ENCODE measurements at places on chromosomes 13 and 19.

- DNase-seq, result no peak
Measured at GRCh38 chr19:29630655-29631054, 24.6 kb downstream of the POP4 start.

GRCh38 chr19:31532034-31532433 is 182.8 kb upstream of the TSHZ3 start:
- no peak for DNase-seq

DNA sequence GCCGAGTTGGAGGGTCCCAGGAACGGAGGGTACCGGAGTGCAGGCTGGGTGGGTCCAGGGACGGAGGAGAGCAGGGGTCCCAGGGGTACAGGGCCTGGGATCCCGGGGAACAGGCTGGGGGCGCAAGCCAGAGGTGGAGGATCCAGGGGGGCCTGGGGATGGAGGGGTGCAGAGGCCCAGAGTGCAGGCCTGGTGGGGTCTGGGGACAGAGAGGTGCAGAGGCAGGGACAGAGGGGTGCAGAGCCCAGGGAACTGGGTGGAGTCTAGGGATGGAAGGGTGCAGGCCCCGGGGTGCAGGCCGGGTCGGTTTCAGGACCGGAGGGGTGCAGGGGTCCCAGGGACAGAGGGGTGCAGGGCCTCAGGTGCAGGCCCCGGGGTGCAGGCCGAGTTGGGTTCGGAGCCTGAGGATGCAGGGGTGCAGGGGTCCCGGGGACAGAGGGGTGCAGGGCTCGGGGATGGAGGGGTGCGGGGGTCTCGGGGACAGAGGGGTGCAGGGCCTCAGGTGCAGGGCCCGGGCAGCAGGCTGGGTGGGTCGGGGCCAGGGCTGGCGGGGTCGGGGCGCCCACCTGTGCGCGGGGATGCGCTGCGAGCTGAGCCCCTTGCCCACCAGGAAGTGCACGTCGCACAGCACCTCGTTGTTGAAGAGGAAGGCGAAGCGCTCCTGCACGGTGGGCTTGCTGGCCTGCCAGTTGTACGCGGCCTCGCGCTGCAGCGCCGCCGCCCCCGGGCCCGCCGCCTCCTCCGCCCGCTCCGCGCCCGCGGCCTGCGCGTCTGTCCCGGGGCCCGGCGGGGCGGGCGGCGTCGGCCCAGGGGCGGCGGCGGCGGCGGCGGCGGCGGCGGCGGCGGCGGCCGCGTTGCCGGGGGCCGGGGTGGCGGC is 545 bp downstream of the BTBD2 start:
- DNase-seq, result no peak

GRCh38 chr19:10505583-10506229 is 2.5 kb upstream of the KEAP1 start:
- peak; percentile 68 for DNase-seq

DNA sequence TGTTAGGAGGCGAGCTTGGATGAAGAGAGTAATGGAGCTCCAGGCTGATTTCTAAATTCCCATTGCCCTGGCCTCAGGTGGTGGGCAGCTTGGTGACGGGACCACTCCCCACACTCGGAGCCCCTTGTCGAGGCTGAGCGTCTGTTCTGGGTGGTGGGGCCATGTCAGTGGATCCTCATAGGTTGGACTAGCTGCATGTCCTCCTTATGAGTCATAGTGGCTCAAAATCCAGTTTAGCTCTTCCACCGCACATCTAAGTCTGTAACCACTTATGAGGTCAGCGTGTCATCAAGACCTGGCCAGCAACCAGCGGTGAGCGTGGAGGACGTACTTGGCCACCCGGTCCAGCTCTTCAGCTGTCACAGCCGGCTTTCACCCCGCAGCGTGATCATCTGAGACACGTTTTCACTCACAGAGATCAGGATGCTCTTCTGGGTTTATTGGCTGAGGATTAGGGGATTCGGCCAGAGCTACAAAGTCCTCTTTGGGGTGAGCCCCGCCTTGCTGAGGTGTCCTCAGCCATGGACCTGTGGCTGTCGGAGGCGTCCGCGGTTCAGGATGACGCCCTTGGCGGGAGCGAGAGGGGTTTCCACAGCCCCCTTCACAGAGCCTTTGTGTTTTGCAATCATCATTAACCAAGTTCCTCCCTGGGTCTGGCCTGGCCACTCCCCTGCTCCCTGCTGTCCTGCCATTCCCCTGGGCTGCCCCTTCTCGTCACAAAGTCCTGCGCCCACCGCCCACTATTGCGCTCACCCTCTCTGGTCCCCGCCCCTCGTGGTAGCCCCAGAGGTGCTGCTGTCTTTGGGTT is 41.9 kb downstream of the ADPRHL1 start:
- DNase-seq, result no peak

All from midbrain (tissue), 1 donor.